Nucleus accumbens (tissue), 56 donors: ENCODE measurements at places on chromosomes 4 and X.
A peak's percentile ranks its signal among the peaks of the same experiment; 100 is the strongest.

DNA sequence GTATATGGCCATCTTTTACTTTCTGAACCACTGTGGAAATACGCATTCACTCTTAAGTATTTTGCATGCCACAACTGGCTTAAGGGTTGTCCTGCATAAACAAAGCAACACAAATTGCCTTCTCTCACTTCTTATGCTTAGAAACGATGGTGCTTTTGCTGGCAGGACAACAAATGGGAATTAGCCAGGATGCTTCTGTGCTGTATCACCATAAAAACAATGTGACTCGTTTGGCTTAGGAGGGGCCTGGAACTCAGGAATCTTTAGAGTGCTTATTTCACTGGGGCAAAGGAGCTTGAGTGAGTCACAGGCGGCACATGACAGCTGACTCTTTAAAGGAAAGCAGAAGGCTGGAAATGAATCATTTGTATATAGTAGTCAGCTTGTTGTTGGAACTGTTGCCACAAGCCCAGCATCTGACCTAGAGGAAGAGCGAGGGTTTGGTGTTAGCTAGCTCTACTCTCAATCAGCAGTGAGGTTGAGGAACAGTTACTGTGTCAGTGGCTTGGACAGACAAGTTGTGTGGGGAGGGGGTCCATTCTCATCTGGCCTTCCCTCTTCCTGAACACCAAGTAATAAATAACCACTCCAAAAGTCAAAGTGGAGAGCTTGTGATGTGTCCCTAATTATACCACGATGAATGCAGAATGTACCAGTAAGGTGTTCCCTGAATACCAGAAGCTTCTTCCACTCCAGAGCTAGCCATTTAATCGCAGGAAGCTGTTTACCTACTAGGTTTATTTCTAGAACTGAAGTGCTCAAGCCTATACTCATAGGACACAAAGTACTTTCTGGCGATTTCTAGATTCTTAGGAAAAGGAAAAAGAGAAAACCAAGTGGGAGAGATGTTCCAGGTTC, 293.1 kb downstream of the CAMK2D start:
- DNase-seq = peak; percentile 44

GRCh38 chrX:107324493-107325310, 118.3 kb downstream of the DNAAF6 start:
- no peak for DNase-seq

DNA sequence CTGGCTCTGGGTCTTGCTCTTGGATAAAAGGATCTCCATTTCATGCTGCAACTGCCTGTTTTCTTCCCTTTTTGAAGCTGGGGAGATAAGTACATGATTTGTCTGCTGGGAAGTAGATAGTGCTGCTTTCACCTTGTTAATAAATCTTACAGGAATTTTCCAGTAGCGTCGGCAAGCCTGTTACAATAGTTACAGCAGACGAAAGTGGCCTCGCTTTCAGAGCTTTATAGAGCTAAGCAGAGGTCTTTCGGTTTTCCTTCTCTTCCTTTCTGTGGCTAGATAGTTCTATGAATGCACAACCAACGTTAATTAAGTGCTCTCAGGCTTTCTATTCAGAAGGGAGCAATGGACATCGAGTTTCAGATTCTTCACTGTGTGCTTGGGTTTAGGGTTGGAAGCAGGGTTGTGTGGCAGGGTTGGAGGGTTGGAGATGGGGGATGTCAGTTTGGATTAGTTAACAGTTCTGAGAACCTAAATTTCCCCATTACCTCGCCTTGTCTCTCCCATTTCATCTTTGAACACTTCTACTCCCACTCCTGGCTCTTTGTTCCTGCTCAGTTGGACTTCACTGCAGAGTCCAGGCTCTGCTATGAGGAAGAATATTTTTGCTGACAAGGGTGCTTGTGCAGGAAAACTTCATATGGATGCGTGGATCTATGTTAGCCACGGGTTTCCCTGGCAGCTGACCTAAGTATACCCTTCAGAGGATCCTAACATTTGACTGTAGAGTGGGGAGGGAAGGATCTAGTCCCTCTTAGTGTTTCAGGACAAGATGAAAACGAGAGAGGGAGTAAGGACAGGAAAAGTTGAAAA, 237.9 kb downstream of the ARHGAP10 start:
- no peak for DNase-seq

DNA sequence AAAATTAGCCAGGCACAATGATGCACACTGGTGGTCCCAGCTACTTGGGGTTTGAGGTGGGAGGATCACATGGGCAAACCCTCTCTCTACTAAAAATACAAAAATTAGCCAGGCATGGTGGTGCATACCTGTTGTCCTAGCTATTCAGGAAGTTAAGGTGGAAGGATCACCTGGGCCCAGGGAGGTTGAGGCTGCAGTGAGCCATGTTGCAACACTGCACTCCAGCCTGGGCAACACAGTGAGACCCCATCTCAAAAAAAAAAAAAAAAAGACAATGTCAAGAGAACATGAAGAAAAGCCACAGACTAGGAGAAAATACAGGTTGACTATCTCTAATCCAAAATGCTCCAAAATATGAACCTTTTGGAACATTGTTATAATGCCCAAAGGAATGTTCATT, 153.8 kb downstream of the NEK1 start:
- DNase-seq = no peak

DNA sequence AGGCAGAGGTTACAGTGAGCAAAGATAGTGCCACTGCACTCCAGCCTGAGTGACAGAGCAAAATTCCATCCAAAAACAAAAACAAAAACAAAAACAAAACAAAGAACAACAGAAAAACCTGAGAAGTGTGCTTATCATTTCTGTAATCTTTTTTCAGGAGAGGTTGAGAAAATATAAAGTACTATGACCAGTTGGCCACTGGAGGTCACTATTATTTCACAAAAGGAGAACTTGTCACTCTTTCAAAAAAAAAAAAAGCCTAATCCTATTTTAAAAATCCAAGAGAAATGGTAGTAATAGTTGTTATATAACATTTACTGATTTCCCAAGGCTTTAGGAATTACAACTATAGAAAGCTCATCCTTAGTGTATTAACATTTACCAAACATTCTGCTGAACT, 24.9 kb upstream of the RNF150 start:
- no peak for DNase-seq

DNA sequence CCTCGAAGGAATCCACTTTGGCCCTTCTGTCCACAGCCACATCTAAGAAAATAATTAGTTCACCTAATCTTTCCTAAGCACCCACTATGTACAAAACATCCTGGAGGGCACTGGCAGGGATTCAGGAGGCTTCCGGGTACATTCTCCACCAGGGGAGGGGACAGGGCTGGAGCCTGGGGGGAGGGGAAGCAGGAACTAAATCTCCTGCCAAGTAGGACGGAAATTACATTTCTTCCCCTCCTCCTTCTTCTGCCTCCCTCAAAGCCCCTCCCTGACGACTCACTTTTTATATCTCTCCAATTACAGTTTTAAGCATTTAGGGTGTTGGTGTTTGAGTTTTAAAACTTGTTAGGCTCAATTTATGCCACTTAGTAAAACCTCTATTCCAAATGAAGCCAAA, 203.1 kb downstream of the BCOR start:
- no peak for DNase-seq

GRCh38 chr4:8914461-8915171, 43.0 kb upstream of the HMX1 start:
- DNase-seq = no peak

GRCh38 chr4:105282489-105282888, 135.8 kb downstream of the TET2 start:
- DNase-seq = no peak
